ENCODE measurements at places on chromosomes 12 and 14.

- peak; percentile 70 for DNase-seq
Measured at GRCh38 chr14:49853572-49854375, 1.2 kb upstream of the NEMF start.

GRCh38 chr12:65754744-65755595 lies 69.3 kb upstream of the HMGA2 start:
- DNase-seq: no peak

GRCh38 chr14:44070046-44070445 lies 437.0 kb downstream of the FSCB start:
- no peak for DNase-seq

DNA sequence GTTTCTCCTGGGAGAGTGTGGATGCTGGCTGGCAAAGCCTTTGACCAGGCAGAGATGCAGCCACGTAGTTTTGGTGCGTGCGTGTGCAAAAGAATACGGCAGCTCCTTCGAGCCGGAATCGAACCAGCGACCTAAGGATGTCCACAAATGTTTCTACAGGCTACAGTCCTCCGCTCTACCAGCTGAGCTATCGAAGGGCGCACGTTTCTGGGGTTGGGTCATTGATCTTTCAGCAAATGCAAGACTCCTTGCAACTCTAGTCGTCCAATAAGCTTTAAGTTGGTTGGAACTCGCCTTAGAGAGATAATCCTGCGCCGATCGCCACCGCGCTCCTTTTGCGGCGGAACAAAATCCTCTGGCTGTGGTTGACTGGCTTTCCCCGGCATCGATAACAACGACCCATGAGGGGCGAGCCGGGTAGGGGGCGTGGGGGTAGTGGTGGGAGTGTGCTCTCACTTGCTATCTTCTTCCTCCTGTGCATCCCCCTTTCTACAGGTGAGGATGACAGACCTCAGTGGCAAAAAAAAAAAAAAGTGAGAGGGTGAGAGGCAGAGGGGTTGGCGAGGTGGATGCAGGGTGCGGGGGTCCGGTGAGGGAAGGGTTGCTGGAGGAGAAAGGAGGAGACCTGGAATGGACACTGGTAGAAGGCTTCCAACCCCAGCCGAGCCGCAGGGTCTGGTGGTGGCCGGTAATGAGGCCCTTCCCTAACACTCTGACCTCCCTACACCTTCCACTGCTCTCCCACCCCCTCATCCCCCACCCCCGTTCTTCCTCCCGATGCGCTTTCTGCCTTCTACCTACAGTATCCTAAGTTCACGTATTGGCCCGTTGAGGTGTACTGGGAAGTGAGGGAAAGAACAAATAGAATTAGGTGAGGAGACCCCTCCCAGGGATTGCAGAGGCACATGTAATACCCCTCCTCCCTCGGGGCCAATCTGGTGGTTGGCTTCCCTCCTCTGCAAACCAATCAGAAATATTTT lies 11.8 kb upstream of the OR6S1 start:
- peak; percentile 85 for DNase-seq

DNA sequence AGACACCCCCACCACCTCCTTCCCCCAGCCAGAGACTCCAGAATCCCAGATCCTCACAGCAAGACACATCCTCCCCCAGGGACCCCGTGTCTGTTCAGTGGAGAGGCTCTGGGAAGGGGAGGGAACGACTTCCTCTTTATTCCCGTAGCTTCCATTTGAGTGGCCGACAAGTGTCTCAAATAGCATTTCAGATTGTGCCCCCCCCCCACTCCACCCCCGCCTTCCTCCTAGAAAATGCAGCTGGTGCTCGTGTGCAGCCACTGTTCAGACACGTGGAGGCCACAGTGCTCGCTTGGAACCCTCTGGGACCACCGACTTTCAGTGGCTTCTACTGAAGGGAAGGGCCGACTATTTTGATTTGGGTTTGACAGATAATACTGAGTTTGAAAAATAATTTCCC lies 14.3 kb downstream of the PPP2R5C start:
- no peak for DNase-seq

- DNase-seq: peak; percentile 44
Measured at GRCh38 chr14:96176275-96176674, 28.4 kb upstream of the BDKRB2 start.

GRCh38 chr14:73261520-73262426 lies 24.5 kb downstream of the PAPLN start:
- no peak for DNase-seq

DNA sequence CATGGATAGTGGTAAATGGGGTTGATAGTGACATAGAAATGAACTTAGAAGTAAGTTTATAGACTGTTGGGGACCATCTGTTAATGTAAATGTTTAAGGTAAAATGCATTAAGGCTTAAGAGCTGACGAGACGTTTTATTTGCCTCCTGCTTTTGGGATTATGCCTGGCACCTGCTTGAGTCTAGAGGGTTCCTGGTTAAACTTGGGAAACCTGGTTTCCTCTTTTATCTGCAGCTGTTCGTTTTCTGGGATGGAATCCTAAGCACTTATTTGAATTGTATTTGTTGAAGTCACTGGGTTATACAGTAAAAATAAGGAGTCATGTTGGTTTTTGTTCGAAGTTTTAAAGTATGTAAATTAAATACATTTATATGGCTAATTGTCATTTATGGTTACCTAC lies 914.7 kb downstream of the NRXN3 start:
- no peak for DNase-seq

GRCh38 chr12:45243963-45244362 lies 28.1 kb downstream of the ANO6 start:
- no peak for DNase-seq

DNA sequence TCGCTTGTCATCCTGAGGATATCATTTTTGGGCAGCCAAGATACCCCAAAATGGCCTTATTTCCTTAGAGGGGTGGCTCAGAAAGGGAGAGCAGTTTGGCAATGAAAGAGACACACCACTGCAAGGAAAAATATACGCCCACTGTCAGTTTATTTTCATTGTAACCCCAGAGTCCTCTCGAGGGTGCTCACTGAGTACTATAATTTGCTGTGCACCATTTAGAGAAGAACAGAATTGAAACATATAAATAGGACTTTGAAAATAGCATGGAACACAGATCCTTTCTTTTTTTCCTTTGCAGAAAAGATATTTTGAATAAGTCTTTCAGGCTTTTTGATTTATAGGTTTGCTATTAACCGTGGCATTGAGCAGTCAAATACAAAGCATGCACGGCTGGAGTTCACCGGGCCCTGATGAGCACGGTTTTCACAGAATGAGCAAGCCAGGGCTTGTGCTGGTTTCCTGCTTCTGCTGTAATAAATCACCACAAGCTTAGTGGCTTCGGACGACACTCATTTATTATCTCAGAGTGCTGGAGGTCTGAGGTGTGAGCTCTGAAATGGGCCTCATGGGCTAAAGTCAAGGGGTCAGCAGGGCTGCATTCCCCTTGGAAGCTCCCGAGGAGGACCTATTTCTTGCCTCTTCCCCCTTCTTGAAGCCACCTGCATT lies 152.3 kb downstream of the ZNF664 start:
- no peak for DNase-seq

Data from fibroblast of the conjunctiva (primary cell).